ENCODE measurements at places on chromosomes 6 and 20.

- DNase-seq = no peak
These were observed 9.1 kb downstream of the SLC18B1 start for GRCh38 chr6:132789396-132789776.

GRCh38 chr6:131368198-131368911 is 204.7 kb upstream of the ARG1 start:
- peak; percentile 20 for DNase-seq

GRCh38 chr6:122063761-122064160 is 335.7 kb upstream of the HSF2 start:
- no peak for DNase-seq

DNA sequence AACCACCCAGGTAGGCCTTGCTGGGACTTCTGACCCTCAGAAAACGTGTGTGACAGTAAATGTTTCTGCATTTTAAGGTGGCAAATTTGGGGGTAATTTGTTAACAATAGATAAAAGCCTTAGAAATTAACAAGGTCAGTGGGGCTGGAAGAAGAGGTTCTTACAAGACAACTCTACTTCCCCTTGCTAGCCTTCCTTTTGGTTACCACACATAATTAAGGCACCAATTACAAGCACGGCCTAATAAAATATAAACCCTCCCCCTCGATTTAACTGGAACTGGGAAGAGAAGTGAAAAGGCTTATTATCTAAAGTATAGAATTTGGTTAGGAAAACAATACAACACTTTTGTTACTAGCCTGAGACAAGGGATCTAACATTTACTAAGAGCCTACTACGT is 38.8 kb downstream of the ELOVL5 start:
- no peak for DNase-seq

- no peak for DNase-seq
These were observed 1.3 kb upstream of the DNAH8 start for GRCh38 chr6:38713812-38714211.

GRCh38 chr6:139518556-139519091 is 144.2 kb upstream of the CITED2 start:
- DNase-seq = no peak

- no peak for DNase-seq
These were observed 263.7 kb downstream of the SMOC2 start for GRCh38 chr6:168704678-168705077.

GRCh38 chr6:31791324-31792089 is 4.0 kb downstream of the VARS1 start:
- DNase-seq = no peak

- no peak for DNase-seq
These were observed 5.2 kb downstream of the SIRPA start for GRCh38 chr20:1900321-1900801.

GRCh38 chr6:106014955-106015354 is 71.2 kb upstream of the PRDM1 start:
- DNase-seq = no peak

DNA sequence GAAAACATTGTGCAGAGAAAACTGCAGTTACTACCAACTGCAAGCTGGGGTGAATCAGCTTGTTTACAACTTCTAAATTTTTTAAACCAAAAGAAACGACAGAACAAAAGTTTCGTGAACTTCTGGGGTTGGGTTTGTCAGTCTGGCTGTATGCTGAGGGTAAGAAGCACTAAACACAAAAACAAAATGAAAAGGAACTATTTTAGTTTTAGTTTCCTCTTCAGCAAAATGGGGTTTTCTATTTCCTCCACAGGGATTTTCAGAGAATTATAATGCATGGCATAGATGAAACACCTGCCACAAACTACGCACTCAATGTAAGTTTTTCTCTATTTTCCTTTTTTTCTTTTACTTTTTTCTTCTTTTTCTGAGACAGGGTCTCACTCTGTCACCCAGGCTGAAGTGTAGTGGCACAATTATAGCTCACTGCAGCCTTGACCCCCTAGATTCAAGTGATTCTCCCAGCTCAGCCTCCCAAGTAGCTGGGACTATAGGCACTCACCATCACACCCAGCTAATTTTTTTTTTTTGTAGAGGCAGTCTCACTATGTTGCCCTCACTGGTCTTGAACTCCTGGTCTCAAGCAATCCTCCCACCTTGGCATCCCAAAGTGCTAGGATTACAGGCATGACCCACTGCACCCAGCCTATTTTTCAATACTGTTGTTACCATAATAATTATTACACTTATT is 40.6 kb downstream of the CGA start:
- no peak for DNase-seq

GRCh38 chr6:15076565-15076964 is 169.3 kb upstream of the JARID2 start:
- no peak for DNase-seq

GRCh38 chr6:139708337-139709199 is 334.1 kb upstream of the CITED2 start:
- DNase-seq = no peak

GRCh38 chr6:105611606-105612005 is 208.7 kb upstream of the PREP start:
- no peak for DNase-seq

GRCh38 chr6:33985313-33985751 is 160.6 kb downstream of the GRM4 start:
- DNase-seq = no peak

DNA sequence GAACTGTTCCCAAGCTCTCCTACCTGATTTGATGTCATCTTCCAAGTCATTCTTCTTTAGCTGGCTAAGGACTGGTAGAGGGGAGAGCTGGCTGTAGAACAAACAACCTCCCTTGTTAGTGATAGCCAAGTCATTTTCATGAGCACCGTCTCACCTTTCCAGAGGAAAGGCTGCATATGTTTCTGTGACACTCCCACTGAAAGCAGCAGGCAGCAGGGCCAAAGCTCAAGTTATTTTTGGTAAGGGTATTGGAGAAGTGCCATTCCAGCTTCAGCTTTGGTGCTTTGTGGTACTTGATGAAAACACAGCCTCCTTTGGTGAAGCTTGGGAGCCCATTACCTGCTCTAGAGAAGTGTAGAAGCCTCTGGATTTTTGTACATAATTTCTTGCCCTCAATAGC is 5.4 kb upstream of the DOK5 start:
- no peak for DNase-seq

DNA sequence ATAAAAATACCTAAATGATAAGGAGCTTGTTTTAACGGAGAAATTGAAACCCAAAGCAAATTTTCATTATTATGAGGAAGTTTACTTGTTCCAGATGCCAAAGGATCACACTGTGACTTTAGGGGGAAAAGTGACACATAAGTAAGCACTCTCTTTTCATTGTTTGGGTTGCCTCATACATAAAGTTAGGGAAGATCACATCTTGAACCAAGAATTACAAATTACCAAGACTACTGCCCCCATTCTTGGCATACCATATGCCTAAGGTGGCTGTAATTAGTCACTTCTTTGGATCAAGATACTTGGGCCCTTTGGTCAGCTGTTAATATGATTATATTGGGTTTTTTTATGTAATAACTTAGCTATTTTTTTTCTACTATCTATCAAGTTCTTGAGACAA is 269.0 kb downstream of the COL12A1 start:
- DNase-seq = no peak
